Esophagus squamous epithelium (tissue), 5 donors: ENCODE measurements at places on chromosomes 1 and 21. TPM values are rescaled to one million over a fixed set of nuclear protein-coding genes. Genes with fewer than 3 reads are reported as not detected.
A peak's percentile ranks its signal among the peaks of the same experiment; 100 is the strongest.

The SRSF10 gene
- total RNA-seq: 96.1 TPM

The CRYBG2 gene
- 106 TPM for total RNA-seq

The CPLANE2 gene
- total RNA-seq: 5.6 TPM

The OLIG2 gene
- total RNA-seq: not detected

The PADI4 gene
- total RNA-seq: not detected

The DNM3 gene
- total RNA-seq: 3.2 TPM

DNA sequence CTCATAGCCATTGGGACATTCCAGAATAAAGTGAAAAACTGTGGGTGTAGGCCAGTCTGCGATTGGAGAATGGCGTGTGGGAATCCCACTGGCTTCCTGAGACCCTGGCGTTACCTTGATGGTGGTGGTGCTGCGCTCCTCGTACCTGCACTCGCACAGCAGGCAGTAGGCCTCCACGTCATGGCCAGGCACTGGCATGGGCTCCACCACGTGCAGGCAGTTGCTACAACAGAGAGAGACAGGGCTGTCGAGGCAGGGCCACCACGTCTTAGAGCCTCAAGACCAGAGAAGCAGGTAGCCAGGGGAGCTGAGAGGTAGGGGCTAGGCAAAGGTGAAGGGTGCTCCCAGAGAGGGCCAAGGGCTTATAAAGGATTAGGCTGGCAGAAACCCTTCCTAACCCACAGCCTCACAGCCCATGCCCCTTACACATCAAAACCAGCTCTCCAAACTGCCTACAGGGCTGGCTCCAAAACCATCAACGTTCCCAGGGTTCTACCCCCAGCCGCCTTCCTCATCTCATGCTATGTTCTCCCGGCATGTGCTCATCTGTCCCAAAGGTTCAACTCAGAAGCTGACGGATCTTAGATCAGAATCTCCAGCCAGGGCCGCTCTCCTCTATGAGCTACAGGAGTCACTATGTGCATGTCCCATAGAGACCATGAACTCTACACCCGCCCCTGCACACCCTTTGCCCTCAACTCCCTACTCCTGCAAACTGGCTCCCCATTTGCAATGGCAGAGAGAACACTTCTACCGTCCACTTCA is 7.5 kb downstream of the TMEM9 start:
- no peaks in the 10 kb centered on the region for H3K36me3 ChIP-seq
- no peak overlapping the region for H3K27ac ChIP-seq
- no peak overlapping the region for H3K4me3 ChIP-seq
- H3K27me3 ChIP-seq: no peaks in the 10 kb centered on the region
- H3K4me1 ChIP-seq: no peaks in the 10 kb centered on the region
- no peak for DNase-seq

GRCh38 chr1:240234485-240235210 is 143.0 kb downstream of the FMN2 start:
- H3K4me1 ChIP-seq: no peaks in the 10 kb centered on the region
- H3K27me3 ChIP-seq: no peaks in the 10 kb centered on the region
- H3K4me3 ChIP-seq: no peak overlapping the region
- H3K27ac ChIP-seq: no peak overlapping the region

DNA sequence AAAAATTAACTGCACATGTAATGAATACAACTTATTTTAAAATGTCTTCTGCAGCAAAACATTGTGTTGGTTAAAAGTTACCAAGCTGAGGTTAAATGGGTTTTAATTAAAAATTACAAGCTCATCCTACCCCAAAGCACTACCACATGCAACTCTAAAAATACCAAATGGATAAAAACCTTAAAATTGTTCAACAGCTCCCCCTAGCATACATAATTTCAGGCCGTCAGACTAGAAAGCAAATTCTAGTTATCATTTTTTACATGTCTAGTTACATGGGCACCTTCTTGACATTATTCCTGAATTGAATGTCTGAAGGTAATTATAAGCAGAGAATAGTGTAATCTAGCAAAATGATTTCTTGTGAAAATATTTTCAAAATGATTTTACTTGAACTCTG is 176.5 kb downstream of the C1orf21 start:
- H3K36me3 ChIP-seq: peaks cover 14% of the 10 kb centered on the region
- DNase-seq: no peak
- peak overlapping the region; percentile 72 for H3K27ac ChIP-seq
- no peak overlapping the region for H3K4me3 ChIP-seq
- H3K27me3 ChIP-seq: no peaks in the 10 kb centered on the region
- peaks cover 4% of the 10 kb centered on the region for H3K4me1 ChIP-seq

DNA sequence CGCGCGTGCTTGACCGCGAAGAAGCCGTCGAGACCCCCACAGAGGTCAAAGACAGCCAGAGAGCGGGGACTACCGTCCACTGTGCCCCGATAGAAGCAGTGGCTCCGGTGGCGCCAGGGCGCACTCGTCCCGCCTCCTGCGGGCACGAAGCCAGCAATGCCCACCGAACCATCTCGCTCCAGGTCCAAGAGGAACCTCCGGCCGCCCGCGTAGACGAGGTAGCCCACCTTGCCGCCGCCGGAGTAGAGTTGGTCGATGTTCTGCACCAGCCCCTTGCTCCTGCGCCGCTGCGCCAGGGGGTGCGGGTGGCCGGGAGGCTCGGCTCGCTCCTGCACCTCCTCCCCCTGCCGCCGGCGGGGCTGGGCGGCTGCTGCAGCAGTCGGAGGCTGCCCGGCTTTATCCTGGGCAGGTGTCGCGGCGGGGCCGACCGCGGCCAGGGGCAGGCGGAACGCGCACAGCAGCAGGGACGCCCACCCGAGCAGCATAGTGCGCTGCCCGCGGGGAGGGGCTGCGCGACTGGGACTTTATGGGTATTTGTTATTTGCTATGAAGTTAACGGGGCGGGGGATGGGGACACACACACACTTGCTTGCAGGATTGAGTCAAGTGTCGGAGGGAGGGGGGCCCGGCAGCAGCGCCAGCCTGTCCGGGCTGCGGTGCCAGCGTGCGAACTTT is 844 bp downstream of the ADAMTS5 start:
- H3K4me1 ChIP-seq: peaks cover 2% of the 10 kb centered on the region
- H3K27me3 ChIP-seq: peaks cover 9% of the 10 kb centered on the region
- peak overlapping the region; percentile 28 for H3K4me3 ChIP-seq
- H3K36me3 ChIP-seq: no peaks in the 10 kb centered on the region

- no peak overlapping the region for H3K4me3 ChIP-seq
- H3K36me3 ChIP-seq: peaks cover 28% of the 10 kb centered on the region
- no peaks in the 10 kb centered on the region for H3K27me3 ChIP-seq
- H3K4me1 ChIP-seq: peaks cover 28% of the 10 kb centered on the region
Measured at GRCh38 chr1:150999926-151000325, 6.8 kb downstream of the MINDY1 start.

- H3K4me3 ChIP-seq: no peak overlapping the region
- DNase-seq: no peak
- H3K27ac ChIP-seq: no peak overlapping the region
- H3K36me3 ChIP-seq: no peaks in the 10 kb centered on the region
- no peaks in the 10 kb centered on the region for H3K27me3 ChIP-seq
Measured at GRCh38 chr21:32172106-32172505, 106.7 kb downstream of the MIS18A start.

DNA sequence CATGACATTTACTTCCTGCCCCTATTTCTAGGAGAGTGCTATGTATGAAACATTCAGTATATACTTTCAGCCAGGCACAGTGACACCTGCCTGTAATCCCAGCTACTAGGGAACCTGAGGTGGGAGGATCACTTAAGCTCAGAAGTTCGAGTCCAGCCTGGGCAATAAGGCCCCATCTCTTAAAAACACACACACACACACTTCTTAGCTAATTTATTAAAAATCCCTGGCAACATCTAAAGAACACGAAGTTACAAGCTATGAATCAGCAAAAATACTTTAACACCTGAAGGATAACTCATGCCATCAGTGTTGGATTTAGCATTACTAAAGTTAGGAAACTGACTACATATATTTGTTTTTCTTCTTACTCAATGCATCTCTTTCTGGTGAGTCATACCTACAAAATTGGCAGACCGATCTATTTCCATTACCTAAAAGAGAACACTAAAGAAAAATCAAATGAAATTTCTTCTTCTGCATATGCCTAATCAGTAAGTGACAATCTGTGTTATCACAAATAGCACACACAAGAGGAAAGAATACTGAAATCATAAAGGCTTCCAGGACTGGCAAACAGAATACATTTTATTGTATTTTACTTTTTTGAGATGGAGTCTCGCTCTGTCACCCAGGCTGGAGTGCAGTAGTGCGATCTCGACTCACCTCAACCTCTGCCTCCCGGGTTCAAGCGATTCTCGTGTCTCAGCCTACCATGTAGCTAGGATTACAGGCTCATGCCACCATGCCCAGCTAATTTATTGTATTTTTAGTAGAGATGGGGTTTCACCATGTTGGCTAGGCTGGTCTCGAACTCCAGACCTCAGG is 41.4 kb downstream of the RNF115 start:
- H3K4me1 ChIP-seq: peaks cover 40% of the 10 kb centered on the region
- DNase-seq: no peak
- no peaks in the 10 kb centered on the region for H3K36me3 ChIP-seq
- peak overlapping the region; percentile 9 for H3K4me3 ChIP-seq
- H3K27ac ChIP-seq: peak overlapping the region; percentile 63
- no peaks in the 10 kb centered on the region for H3K27me3 ChIP-seq

GRCh38 chr21:16402752-16403151 is 673.0 kb downstream of the USP25 start:
- H3K27me3 ChIP-seq: no peaks in the 10 kb centered on the region
- DNase-seq: no peak
- no peaks in the 10 kb centered on the region for H3K4me1 ChIP-seq

GRCh38 chr1:243471754-243472745 is 216.2 kb downstream of the SDCCAG8 start:
- H3K27ac ChIP-seq: no peak overlapping the region
- no peak for DNase-seq
- no peak overlapping the region for H3K4me3 ChIP-seq
- H3K27me3 ChIP-seq: no peaks in the 10 kb centered on the region
- H3K36me3 ChIP-seq: no peaks in the 10 kb centered on the region
- H3K4me1 ChIP-seq: peaks cover 26% of the 10 kb centered on the region

DNA sequence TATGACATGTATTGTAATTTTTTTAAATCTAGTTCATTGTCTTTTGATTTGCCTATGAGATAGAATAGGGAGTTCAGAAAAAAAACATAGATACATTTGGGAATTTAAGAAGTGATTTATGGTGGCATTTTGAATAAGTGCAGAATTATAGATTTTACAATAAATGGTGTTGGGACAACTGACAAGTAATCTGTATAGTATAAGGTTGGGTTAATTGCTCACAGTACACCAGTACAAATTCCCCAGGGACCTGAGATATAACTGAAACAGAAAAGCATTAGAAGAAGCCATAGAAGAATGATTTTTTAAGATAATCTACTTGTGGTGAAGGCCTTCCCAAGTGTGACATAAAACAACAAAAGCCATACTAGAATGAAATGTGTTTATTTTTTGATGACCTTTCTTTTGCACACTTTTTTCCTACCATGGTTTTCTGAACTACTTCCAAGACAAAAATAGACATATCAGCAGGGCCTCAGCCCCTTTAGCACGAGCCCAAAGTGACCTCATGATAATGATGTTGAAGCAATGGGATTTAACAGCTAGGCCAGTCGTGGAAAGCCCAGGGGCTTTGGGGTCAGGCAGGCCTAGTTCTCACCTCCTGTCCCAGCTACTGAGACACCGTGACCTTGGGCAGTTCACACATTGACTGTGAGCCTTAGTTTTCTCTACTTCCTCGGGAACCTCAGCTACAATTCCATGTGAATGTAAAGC is 87.4 kb downstream of the GREM2 start:
- H3K27ac ChIP-seq: no peak overlapping the region
- H3K4me1 ChIP-seq: no peaks in the 10 kb centered on the region
- DNase-seq: no peak
- H3K36me3 ChIP-seq: no peaks in the 10 kb centered on the region

- H3K36me3 ChIP-seq: no peaks in the 10 kb centered on the region
- H3K27me3 ChIP-seq: no peaks in the 10 kb centered on the region
- peak overlapping the region; percentile 78 for H3K27ac ChIP-seq
- no peak for DNase-seq
- H3K4me1 ChIP-seq: peaks cover 13% of the 10 kb centered on the region
Measured at GRCh38 chr21:35256468-35256988, 207.4 kb upstream of the RUNX1 start.

GRCh38 chr1:200634261-200635122 is 13.9 kb upstream of the KIF14 start:
- no peaks in the 10 kb centered on the region for H3K36me3 ChIP-seq
- no peak overlapping the region for H3K27ac ChIP-seq
- H3K27me3 ChIP-seq: no peaks in the 10 kb centered on the region

- no peak for DNase-seq
- H3K36me3 ChIP-seq: no peaks in the 10 kb centered on the region
- H3K4me3 ChIP-seq: no peak overlapping the region
- no peak overlapping the region for H3K27ac ChIP-seq
- H3K27me3 ChIP-seq: no peaks in the 10 kb centered on the region
Measured at GRCh38 chr1:172754609-172755008, 95.7 kb downstream of the FASLG start.

GRCh38 chr1:217482356-217483102 is 148.4 kb downstream of the GPATCH2 start:
- no peak for DNase-seq
- no peaks in the 10 kb centered on the region for H3K27me3 ChIP-seq
- H3K4me3 ChIP-seq: no peak overlapping the region
- no peaks in the 10 kb centered on the region for H3K4me1 ChIP-seq
- no peak overlapping the region for H3K27ac ChIP-seq

DNA sequence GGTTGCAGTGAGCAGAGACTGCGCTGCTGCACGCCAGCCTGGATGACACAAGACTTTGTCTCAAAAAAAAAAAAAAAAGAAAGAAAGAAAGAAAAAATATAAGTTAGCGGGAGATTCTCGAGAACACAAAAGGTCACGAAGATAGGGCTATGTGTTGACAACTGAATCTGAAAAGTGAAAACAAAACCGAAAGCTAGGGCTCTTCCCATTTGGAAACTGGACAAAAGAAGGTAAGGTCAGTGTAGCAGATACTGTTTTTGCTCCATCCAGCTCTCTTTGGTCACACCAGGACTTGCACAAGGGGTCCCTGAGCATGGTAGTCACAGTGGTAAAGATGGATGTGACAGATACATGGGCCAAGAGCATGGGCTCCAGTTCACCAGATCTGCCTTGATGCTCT is 60.4 kb upstream of the MAP10 start:
- no peak overlapping the region for H3K4me3 ChIP-seq
- no peaks in the 10 kb centered on the region for H3K4me1 ChIP-seq
- DNase-seq: no peak
- no peak overlapping the region for H3K27ac ChIP-seq
- no peaks in the 10 kb centered on the region for H3K27me3 ChIP-seq

DNA sequence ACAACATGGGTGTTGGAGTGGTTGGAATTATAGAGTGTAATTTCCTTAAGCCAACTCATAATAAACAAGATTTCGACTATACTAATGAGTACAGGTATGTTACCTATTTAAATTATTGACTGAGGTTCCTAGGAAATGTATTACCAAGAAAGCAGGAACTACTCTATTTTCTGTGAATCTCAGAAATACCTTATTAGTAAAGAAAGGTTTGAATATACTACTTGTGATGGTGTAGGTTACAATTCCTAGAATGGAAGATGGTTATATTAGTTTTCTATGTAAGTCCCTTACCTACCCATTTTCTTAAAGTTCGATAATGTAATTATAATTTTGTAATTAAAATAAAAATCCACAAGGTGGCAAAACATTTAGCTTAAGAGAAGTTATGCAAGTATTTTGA is 29.3 kb downstream of the MORC3 start:
- peaks cover 46% of the 10 kb centered on the region for H3K36me3 ChIP-seq
- no peaks in the 10 kb centered on the region for H3K4me1 ChIP-seq
- H3K4me3 ChIP-seq: no peak overlapping the region
- H3K27me3 ChIP-seq: no peaks in the 10 kb centered on the region
- no peak overlapping the region for H3K27ac ChIP-seq
